Activated CD4-positive, CD25-positive, alpha-beta regulatory T cell treated with anti-CD3 and anti-CD28 coated beads, Interleukin-2, amount 50 U/mL, for 16 hours (primary cell): ENCODE measurements at places on chromosomes 3 and 15.

GRCh38 chr3:146834917-146835316 lies 229.8 kb upstream of the PLSCR5 start:
- DNase-seq, result no peak

GRCh38 chr15:74995779-74996765 lies 709 bp downstream of the SCAMP5 start:
- no peak for DNase-seq

DNA sequence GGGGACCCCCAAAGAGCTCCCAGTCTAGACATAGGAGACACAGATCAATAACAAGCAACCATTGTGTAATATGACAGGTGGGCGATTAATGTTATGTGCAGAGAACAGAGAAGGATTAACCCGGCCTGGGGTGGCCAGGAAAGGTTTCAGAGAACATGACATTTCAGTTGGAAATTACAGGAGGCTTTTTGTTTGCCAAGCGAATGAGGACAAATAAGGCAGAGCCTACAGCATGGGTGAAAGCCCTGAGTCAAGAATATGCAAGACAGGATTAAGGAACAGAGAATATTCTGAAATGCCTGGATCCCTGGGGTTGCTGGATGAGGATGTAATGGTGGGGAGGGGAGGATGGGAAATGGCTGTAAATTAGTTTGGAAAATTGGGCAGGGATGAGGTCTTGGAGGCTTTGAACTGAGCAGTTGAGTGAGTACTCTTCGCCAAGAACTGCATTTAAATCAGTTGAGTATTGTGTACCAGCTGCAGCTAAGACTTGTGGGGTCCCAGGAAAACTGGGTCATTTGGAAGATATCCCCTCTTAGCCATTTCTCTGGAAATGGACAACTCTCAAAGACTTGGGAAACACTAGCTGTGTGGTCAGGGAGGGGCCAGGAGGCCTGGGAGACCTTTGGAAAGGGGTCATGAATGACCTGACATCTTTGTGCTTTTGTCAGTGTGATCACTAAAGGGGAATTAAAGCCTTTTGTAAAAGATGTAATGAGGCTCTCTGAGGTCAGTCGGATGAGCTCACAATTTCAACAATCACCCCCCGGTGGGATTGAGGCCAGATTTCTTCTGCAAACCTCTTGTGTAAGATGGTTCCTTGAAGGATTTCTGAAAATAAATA lies 198.6 kb upstream of the NR2E3 start:
- DNase-seq, result no peak

DNA sequence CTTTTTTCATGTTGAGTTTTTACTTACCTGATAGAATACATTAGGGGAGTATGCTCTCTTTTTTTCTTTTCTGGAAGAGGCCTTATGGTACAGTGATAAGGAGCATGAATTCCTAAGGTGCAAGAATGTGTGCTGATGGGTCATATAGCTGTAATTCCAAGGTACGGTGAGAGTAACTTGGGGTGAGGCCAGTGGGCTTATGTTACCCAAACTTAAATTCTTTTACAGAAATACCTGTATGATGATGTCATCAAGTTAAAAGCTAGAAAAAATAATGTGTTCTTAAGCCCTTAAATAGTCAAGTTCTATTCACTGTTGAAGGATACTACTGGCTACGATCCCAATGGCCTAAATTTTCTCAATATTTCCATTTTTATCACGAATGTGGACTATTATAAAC lies 111.2 kb downstream of the GMPS start:
- no peak for DNase-seq
